CD8-positive, alpha-beta memory T cell (primary cell): ENCODE measurements at places on chromosomes 13 and 19. TPM values are rescaled to one million over a fixed set of nuclear protein-coding genes. Genes with fewer than 3 reads are reported as not detected.
A peak's percentile ranks its signal among the peaks of the same experiment; 100 is the strongest.

DNA sequence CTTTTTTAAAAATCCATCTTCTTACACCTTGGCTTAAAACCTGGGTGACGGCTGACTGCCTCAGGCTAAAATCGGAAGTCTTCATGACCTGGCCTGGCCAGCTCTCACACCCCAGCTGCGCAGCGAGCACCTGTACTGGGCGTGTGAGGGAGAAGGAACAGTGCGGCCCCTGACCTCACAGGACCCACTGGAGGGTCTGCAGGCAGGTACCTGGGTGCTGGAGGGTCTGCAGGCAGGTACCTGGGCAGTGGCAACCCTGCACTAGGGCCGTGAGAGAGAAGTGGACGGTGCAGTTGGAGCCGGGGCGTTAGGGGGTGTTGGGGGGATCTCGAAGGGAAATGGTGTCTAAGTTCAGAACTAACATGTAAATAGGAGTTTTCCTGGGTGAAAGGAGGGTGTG is 144.3 kb downstream of the STK24 start:
- DNase-seq, result no peak

DNA sequence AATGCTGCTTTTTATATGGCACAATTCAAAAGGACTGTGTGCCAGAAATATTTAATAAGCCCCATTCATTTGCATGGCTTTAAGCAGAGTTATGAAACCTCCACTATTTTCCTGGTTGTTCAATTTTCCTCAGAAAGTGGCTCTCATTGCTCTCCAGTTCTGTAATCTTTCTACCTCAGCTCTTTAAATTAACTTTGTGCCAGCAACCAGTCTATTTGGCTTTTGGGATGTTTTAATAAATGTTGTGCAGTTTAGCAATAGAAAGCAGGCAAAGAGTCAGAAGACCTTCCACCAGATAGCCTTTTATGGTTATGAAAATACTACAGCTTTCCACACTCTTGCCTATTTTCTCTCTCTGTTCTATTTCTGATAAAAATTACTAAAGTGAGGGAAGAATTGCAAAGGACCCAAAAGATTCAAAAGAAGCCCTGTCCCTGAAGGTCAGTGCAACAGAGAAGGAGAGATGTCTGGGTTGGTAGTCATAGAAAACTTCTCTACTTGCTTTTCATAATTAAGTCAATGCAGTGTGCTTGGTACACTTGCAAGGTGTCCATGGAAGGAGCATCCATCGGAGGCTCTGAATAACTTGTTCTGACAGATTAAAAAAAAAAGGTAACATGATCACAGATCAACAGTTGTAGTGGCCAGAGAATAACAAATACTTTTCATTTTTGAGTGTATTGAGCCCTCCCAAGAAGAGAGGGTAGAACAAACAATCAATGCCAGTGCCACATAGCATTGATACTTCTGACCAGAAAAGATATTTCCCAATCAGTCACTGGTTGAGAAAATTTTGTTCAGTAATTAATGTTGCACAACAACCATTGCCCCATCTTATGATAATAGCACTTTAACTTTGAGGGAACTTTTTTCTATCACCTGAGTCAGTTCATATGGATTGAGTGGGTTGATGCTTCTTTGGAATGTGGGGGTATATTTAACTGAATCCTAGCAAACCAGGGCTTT is 48.4 kb upstream of the SPRY2 start:
- no peak for DNase-seq

DNA sequence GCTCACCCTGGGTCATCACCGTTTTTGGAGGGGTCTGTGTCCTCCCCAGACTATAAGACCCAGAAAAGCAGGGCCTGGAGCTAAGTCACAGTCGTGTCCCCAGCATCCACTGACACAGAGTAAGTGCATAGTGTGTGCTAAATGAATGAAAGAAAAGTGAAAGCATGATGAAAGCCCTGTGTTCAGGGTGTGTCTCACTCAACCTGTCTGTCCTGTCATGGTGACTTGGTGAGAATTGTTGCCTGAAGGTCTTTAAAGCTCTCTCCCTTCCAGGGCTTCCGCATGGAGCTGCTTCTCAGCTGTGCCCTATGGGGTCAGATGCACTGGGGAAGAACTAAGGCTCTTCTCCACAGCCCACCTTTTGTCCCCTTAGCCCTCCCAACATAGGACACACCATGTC is 20.5 kb upstream of the IGFL1 start:
- DNase-seq, result no peak

GRCh38 chr13:114145722-114146121 is 13.3 kb upstream of the RASA3 start:
- DNase-seq, result no peak

DNA sequence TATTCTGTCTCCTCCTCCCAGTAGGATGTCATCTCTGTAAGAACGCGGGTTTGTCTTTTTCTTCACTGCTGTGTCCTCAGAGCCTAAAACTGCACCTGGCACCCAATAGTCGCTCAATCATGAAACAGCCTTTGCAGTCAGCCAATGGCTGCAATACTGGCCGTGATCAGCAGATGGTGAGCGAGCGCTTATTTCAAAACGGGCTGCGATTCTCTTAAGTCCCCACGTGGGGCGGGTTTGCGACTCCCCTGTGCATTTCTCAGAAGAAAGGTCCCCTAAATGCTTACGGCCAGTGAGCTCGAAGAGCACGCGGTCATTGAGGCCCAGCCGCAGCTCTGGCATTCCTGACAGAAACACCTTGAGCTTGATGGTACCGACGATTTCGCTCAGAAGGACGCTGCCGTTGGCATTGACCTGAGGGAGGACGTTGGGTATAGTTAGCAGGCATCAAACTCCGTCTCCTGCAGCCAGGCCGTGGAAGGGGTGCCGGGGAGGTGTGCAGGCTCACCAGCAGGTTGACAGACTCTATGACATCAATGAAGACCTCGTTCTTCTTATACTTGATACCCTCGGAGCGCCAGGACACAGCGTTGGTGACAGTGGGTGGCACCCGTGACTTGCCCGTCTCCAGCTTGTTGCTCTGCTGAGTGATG is 6.0 kb downstream of the AP1M2 start:
- DNase-seq, result peak; percentile 82

DNA sequence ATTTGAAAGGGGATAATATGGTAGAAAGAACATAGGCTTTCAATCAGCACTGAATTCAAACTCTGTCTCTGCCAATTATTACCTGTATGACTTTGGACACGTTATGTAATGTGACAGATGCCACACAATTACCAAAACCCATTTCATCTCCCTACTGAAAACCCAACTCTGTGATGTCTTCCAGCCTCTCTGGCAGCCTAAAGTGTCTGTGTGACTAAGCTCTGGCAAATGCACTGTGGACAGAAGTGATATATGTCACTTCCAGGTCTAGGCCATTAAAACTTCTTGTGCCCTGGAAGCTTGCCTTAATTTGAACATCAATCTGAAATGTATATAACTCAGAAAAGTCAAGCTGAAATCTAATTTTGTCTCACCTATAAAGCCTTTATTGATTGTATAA is 552.0 kb downstream of the RFC3 start:
- no peak for DNase-seq

DNA sequence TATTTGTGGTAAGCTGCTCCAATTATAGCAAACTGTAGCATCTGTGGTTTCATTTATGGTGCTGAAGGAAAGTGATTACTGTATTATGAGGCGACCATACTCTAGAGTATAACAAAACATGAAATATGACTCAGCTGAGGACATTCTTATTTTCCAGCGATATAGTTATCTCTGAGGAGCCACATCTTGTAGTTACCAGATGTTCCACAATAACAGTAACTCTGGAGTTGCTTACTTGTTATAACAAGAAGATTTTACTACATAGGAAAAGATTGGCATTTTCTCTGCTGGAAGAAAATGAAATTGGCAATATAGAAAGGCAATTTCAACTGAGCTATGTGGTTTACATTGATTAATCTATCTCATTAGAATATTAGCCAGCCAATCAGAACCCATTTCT is 1634.2 kb downstream of the PCDH9 start:
- DNase-seq, result no peak

- no peak for DNase-seq
Observed at GRCh38 chr13:78241278-78241919, 322.8 kb upstream of the EDNRB start.

- DNase-seq, result no peak
Observed at GRCh38 chr13:35342440-35342839, 134.0 kb downstream of the MAB21L1 start.

GRCh38 chr19:48401287-48401686 is 7.8 kb downstream of the GRIN2D start:
- DNase-seq, result no peak

GRCh38 chr19:5403968-5404640 is 51.1 kb upstream of the ZNRF4 start:
- no peak for DNase-seq

The LGI4 gene
- total RNA-seq, result 0.18 TPM

The IGFL3 gene
- not detected for total RNA-seq

The JUNB gene
- total RNA-seq, result 259 TPM

The VAV1 gene
- total RNA-seq, result 52.9 TPM
